ENCODE measurements at places on chromosomes 11 and 22. TPM values are rescaled to one million over a fixed set of nuclear protein-coding genes. Genes with fewer than 3 reads are reported as not detected.

CDC42BPG gene
- total RNA-seq, result 4.6 TPM

GRCh38 chr11:16827139-16827538, 88.7 kb downstream of the C11orf58 start:
- peaks cover 5% of the 10 kb centered on the region for H3K4me1 ChIP-seq
- no peak for DNase-seq
- H3K27ac ChIP-seq, result no peak overlapping the region
- no peaks in the 10 kb centered on the region for H3K27me3 ChIP-seq
- H3K36me3 ChIP-seq, result no peaks in the 10 kb centered on the region

- no peaks in the 10 kb centered on the region for H3K27me3 ChIP-seq
- H3K36me3 ChIP-seq, result no peaks in the 10 kb centered on the region
- no peak overlapping the region for H3K27ac ChIP-seq
- peaks cover 40% of the 10 kb centered on the region for H3K4me1 ChIP-seq
- DNase-seq, result peak; percentile 62
These were observed 6.5 kb downstream of the ADORA2A start for GRCh38 chr22:24433828-24434470.

DNA sequence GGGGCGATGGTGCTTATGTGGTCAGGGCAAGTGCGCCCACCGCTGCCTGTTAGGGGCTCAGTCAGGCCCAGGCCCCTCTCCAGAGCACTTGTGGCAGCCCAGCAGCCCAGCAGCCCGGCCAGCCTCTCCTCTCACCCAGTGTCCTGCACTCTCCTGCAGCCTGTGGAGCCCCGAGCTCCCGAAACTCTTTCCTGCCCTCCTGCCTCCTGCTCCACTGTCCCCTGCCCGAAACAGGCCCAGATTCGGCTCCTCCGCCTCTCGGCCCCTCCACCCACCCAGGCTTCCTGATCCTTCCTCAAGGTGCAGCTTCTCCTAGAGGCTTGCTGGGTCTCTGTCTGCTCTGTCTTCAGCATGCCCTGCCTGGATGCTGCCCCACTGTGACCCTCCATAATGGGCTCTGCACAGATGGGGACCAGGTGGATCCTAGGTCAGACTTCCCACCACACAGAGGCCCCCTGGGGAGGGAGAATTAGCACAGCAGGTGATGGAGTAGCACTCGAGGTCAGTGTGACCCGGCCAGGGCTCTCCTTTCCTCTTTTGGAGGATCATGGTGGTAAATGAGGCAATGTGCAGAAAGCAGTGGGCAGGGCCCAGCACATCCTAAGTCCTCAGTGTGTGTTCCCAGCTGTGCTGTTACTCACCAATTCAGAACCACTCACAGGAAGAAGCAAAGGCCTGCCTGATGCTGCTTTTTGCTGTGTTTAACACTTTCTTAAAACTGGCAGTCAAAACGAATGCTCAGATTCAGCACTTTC, 18.6 kb upstream of the NAP1L4 start:
- H3K4me3 ChIP-seq, result no peak overlapping the region
- H3K4me1 ChIP-seq, result no peaks in the 10 kb centered on the region
- no peak for DNase-seq
- H3K27ac ChIP-seq, result no peak overlapping the region
- H3K36me3 ChIP-seq, result peaks cover 46% of the 10 kb centered on the region

DNA sequence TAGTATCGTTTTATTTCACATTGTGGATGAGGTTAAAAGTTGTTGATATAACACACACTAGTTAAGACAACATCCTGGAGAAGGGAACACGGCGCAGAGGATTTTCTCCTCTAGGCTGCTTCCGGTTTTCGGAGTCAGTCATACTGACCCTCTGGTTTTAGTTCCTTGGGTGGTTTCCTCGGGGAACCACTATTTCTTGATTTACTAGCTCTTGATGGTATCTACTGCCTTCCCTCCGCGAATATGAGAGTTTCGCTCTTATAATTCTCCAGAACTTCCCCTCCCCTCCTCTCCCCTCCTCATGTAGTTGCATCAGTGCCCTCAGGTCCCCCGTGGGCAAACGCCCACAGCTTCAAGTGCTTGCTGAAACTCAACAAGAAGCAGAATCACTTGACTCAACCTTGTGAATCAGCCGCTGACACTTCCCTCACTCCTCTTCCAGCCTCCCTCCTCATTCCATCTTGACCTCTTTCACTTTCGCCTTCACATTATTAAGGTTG, 15.9 kb upstream of the APOBEC3A start:
- no peaks in the 10 kb centered on the region for H3K27me3 ChIP-seq
- DNase-seq, result no peak
- H3K4me3 ChIP-seq, result no peak overlapping the region
- H3K4me1 ChIP-seq, result peaks cover 11% of the 10 kb centered on the region

- H3K4me3 ChIP-seq, result no peak overlapping the region
- peak; percentile 75 for DNase-seq
- no peaks in the 10 kb centered on the region for H3K36me3 ChIP-seq
- H3K4me1 ChIP-seq, result no peaks in the 10 kb centered on the region
- no peak overlapping the region for H3K27ac ChIP-seq
- no peaks in the 10 kb centered on the region for H3K27me3 ChIP-seq
These were observed 7.5 kb upstream of the C11orf97 start for GRCh38 chr11:94504689-94505293.

All from A673 (cell line).